ENCODE measurements at places on chromosomes 4 and X.

GRCh38 chr4:153936121-153936520 is 147.2 kb upstream of the SFRP2 start:
- no peak for DNase-seq

GRCh38 chrX:150258463-150259430 is 104.4 kb upstream of the MAMLD1 start:
- no peak for DNase-seq

GRCh38 chr4:6620891-6621555 is 19.5 kb upstream of the MRFAP1 start:
- no peak for DNase-seq

- DNase-seq = peak; percentile 42
Observed at GRCh38 chr4:124483048-124483906, 229.3 kb downstream of the ANKRD50 start.

Measured in iPS-NIHi11 (cell line).